Glutamatergic neuron (in vitro differentiated cells): ENCODE measurements at places on chromosomes 1 and 21. TPM values are rescaled to one million over a fixed set of nuclear protein-coding genes. Genes with fewer than 3 reads are reported as not detected.

The CHAF1B gene
- 2.0 TPM for total RNA-seq

The FAM3B gene
- not detected for total RNA-seq

The CFAP410 gene
- 20.6 TPM for total RNA-seq

The MSH4 gene
- 0.20 TPM for total RNA-seq

The KIF21B gene
- total RNA-seq, result 51.1 TPM

The EFNA1 gene
- total RNA-seq, result 1.7 TPM

The NPL gene
- total RNA-seq, result 2.3 TPM

The A3GALT2 gene
- 0.71 TPM for total RNA-seq

The MYCL gene
- 97.7 TPM for total RNA-seq

The MX2 gene
- not detected for total RNA-seq

The ZNF648 gene
- not detected for total RNA-seq

The C1orf115 gene
- total RNA-seq, result 30.5 TPM

The CADM3 gene
- total RNA-seq, result 165 TPM

The GPR3 gene
- 1.5 TPM for total RNA-seq

The CASQ2 gene
- not detected for total RNA-seq

The AMY1C gene
- total RNA-seq, result not detected

The PLEKHA6 gene
- total RNA-seq, result 72.7 TPM

The SHISAL2A gene
- not detected for total RNA-seq

The CASZ1 gene
- 18.3 TPM for total RNA-seq

The CIART gene
- 4.7 TPM for total RNA-seq
